Hypothalamus (tissue), 51 donors: ENCODE measurements at places on chromosomes 1 and 21.

DNA sequence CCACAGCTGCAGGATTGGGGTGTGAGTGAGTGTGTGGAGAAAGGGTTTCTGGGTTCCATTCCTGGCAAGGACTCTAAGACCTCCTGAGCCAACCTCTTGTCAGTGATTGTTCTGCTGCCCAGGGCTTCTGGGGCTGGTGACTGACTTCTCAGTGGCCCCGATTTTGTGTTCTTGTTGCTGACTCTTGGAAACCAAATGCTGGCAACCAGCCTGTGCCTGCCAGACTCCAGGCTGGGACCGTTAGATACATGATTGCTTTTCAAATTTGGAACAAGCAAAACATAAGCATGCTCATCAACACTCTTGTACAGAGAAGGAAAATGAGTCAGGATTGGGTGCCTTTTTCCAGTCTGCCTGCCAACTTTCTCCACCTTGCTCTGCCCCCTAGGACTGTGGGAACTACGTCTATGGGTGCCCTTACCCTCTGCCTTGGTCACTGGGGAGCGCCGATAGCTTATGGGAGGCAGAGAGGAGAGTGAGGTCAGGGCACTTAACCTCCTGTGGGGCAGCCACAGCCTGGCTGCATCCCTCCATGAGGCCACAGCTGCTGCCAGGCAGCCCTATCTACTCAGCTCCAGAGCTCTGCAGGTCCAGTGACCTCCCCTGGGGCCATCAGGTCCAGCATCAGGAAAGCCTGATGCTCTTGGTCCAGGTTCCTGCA is 39.3 kb upstream of the EPS8L3 start:
- DNase-seq, result no peak

- peak; percentile 42 for DNase-seq
Measured at GRCh38 chr1:31815752-31816500, at the start of gene SPOCD1. SPOCD1 (minus strand) TSS chr1:31816022; CDS start chr1:31815333, 689 bp downstream.

GRCh38 chr1:48028218-48029069 is 31.3 kb upstream of the TRABD2B start:
- DNase-seq, result no peak

GRCh38 chr1:93638981-93639380 is 42.7 kb downstream of the BCAR3 start:
- DNase-seq, result peak; percentile 54

DNA sequence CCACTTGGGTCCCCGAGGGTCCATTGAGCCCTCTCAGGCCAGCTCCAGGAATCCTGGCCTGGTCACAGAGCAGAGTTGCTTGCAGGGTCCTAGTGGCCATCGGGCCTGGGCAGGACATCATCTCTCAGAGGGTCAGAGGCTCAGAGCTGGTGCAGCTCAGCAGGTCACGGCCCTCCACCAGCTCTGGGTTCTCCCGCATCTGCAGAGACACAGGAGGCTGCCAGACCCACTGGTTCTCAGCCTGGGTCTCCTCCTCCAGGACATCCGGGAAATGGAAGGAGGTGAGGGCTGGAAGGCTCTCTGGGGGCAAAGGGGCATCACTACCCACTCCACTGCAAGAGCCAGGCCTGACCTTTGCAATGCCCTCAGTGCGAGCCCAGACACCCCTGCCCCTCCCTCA is 6.5 kb downstream of the TMEM54 start:
- no peak for DNase-seq

DNA sequence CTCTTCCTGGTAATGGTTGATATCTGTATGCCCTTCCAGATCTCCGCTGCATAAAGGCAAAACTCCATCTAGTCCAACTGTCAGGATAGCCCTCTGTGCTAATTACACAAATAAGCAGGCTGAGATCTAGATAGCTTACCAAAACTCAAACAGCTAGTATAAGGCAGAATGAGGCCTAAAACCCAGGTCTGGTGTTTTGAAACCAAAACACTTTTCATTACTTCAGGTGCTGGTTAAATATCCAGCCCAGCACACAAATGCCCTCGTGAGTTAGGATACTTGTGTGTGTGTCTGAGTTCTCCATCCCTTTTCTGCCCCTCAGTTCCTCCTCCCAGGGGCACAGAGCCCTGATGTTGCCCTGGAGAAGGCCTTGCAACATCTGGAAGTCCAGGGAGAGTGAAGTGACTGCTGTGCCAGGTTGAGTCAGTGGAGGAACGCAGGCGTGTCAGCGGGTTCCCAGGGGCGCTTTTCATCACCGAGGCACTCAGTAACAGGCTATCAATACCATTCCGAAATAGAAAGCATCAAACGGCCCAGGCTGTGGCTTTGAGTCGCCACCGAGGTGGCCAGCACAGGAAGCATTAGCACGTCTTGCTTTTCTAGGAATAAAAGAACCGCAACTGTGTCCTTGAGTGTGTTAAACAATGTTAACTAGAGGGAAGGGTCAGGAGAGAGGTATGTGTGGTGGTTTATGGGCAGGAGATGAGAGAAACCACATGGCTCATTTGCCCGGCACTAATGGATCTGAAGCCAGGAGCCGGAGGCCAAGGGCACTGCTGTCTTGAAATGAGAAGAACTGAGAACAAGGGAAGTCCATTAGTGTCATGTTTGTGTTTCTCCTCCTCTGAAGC is 90.7 kb upstream of the WLS start:
- no peak for DNase-seq

- no peak for DNase-seq
Measured at GRCh38 chr1:3902111-3902511, 2.0 kb upstream of the C1orf174 start.

GRCh38 chr1:237247442-237247841 is 205.5 kb downstream of the RYR2 start:
- DNase-seq, result no peak

DNA sequence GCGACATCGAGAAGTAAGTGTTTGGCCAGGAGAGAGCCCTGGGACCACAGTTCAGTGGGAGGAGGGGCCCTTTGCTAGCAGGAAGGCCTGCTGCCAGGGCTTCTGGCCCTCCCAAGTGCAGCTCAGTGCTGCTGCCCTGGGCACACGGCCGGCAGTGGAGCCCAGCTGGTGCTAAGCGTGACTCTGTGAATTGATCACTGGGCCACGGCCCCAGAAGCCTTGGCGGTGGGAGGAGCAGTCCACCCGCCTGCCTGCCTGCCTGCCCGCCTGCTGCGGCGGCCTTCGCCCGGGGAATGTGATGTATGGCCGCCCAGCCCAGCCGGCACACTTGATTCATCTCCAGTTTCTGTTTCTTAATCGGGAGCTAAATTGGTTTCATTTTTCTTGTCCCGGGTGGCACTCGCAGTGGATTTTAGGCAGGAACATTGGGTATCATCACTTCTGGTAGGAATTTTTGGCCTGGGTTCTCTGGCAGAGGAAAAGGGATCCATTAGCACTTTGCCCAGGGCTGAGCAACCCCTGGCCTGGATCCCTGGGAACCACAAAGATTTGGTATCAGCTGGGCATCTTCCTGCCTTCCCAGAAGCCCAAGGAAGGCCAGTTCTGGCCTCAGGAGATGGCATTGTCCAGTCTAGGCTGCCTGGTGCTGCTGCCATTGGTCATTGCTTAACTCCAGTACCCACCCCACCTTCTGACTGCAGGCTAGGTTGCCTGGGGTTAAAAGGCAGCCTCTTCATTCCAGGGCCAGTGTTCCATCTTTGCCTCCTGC is 28.6 kb downstream of the TMEM53 start:
- peak; percentile 84 for DNase-seq

- no peak for DNase-seq
Measured at GRCh38 chr1:97721221-97721620, 199.6 kb downstream of the DPYD start.

DNA sequence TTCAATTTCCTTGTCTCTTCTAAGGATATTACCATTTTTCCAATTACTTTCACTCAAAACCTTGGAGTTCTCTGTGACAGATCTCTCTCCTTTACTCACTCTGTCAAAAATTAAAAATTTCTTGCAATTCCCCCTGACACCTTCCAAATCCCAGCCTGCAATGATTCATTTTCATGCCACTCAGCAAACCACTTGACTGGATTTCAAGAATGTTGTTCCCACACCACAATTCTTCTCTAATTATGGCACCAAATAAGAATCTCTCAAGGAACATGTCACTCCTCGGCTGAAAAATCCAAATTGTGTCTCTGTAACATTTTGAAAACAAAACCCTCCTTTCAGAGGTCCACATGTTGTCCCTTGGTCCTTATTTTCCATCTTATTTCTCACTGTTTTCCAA is 438.9 kb upstream of the ZP4 start:
- DNase-seq, result no peak

GRCh38 chr1:27931184-27931583 is 3.6 kb upstream of the SMPDL3B start:
- DNase-seq, result no peak

DNA sequence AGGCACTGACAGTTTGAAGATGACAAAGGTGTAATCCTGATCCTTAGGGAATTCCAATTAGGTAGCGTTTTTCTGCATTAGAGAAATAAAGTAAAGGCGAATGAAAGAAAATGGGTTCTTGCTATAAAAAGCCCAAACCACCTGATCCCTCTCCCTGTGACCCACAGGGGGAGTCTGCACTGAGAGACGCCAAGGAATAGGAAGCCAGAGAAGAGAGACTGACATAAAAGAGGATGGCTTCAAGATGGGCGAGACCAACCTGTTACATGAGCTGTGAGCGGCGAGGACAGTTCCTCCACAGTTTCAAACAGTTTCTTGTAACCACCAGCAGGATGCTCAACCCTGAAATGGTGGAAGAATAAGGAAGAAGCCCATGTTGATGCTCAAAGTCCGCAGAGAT is 1.4 kb downstream of the RPE65 start:
- DNase-seq, result no peak

GRCh38 chr1:197453376-197454058 is 185.5 kb downstream of the CRB1 start:
- no peak for DNase-seq

DNA sequence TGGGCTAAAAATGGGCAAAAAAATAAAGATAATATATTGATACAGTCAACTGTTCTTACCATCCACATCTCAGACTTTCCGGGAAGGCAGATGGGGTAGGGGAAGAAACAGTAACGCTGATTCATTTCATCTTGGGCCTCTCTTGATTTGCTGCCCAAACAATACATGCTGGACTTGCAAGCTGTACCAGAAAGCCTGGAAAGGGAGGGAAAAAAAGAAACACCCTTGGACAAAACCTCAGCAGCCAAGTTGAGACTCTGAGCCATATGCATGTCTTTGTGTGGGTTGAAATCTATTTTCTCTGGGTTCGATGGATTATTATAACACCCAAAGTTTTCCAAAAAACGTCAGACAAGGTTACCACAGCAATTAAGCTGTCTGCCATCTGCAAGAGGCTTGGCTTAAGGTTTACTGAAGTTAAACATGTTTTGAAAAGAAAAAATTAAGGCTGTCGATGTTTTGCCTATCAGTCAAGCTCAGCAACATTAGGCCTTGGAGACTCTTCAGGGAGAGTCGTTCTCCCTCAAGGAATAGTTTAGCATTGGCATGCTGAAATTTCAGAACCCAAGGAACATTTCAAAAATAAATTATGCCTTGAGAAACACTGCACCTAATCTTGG is 71.2 kb downstream of the PSMG1 start:
- no peak for DNase-seq

- DNase-seq, result no peak
Measured at GRCh38 chr1:192945390-192946130, 113.6 kb downstream of the UCHL5 start.

DNA sequence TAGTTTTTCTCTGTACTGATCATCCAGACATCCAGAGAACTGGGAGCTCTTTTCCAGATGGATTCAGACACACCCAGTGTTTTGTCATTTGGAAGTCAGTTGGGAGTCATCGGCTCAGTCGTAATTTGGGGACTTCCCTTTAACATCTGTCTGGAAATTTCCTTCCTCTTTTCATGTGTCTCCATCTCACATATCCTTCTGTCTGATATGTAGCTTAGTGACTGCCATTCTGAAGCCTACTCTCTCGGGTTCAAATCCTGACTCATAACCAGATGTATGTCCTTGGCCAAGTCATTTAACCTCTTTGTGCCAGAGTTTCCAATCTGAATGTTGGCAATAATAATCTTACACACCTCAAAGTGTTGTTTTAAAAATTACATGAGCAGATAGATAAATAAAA is 3.0 kb downstream of the MORC3 start:
- no peak for DNase-seq

GRCh38 chr1:77994117-77994705 is 10.5 kb upstream of the DNAJB4 start:
- no peak for DNase-seq

- DNase-seq, result no peak
Measured at GRCh38 chr1:61561666-61562065, 163.3 kb downstream of the TM2D1 start.

DNA sequence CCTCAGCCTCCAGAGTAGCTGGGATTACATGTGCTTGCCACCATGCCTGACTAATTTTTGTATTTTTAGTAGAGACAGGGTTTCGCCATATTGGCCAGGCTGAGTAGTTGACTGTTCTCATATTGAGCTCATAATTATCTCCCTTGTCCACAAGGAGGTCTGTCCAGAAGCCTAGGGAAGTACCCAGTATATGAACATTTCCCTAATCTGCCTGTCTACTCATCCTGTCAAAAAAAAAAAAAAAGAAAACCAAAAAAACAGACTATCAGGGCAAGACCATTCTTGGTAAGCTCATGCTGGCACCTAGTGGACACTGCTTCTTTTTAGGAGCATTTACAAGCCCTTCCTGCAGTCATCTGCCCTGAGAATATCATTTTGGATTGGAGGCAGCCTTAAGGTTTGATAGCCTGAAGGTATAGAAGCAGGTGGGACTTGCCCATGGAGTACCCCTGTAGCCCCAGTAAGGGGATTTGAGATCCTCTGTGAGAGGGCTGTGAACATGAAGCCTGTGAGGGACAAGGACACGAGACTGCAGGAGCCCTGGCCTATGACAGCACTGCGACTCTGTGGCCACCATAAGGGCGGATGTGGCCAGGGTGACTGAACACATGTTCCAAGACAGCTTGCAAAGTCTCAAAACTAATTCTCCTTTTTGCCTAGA is 10.8 kb upstream of the DUSP12 start:
- peak; percentile 4 for DNase-seq

GRCh38 chr1:237976331-237976730 is 85.6 kb upstream of the ZP4 start:
- no peak for DNase-seq

DNA sequence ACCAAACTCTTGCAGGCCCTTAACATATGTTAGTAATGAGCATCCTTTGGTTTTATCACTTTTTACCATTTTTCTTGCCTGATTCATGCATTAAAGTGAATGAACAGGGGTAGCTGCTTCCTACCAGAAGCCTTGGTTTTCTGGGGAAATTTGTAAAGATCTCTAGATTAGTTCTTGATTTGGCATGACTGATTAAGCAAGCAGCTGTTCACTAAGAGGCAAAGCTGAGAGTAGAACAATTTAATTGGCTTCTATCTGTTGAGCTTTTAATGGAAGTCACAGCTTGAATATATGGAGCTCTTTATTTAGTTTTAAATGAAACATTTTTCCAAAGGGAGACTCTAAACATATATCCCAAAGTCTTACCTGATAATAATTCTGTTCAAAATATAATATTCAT is 23.6 kb downstream of the TLCD4 start:
- no peak for DNase-seq

GRCh38 chr1:29280409-29281131 is 44.2 kb downstream of the PTPRU start:
- no peak for DNase-seq

DNA sequence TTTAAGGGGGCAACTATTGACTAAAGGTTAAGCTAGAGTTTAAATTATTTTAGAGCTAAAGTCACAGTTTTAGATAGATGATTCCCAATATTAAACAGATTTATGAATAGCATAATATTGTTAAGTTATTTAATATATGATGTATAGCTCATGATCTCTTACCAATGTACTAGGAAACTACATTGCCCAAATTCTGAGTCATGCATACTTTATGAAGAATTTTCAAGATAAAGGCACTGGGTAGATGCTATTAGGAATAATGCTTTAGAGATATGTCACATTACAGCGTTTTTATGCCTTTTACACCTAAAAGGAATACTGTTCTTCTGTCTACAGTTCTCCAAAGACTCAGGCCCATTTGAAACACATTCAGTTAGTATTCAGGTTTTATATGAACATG is 215.1 kb downstream of the NCAM2 start:
- no peak for DNase-seq
